ENCODE measurements at places on chromosomes 2 and 18. TPM values are rescaled to one million over a fixed set of nuclear protein-coding genes. Genes with fewer than 3 reads are reported as not detected.

DNA sequence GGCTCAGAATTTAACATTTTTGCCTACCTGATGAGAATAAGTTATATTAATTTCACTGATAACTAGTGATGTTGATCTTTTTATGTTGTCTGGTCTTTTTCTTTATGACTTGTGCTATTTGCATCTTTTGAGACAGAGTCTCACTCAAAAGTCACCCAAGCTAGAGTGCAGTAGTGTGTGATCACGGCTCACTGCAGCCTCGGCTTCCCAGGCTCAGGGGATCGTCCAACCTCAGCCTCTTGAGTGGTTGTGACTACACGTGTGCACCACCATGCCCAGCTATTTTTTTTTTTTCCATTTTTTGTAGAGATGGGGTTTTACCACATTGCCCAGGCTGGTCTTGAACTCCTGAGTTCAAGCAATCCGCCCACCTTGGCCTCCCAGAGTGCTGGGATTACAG is 7.5 kb downstream of the SMCHD1 start:
- DNase-seq, result no peak

DNA sequence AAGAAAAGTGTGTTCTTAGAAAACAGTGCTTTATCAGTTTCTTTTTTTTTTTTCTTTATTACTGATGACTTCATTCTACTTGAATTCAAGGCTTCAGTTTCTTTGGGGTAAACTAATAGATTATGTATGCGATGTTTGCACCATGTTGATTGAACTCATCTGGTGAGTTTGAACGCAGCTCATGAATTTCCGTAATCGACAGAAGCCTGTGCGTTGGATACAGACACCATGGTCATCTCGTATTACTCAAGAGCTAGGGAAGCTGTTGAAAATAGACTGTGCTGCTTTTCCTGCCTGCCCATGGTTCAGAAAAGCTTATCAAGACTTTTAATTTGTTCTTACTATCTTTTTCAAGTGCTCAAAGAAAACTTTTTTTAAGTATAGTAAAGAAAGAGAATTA is 185.5 kb upstream of the NRP2 start:
- DNase-seq, result no peak

- no peak for DNase-seq
Measured at GRCh38 chr2:11790228-11790627, 43.8 kb downstream of the LPIN1 start.

GRCh38 chr18:57864615-57865121 is 61.6 kb upstream of the ATP8B1 start:
- DNase-seq, result no peak

- no peak for DNase-seq
Measured at GRCh38 chr2:25548601-25549000, 124.8 kb downstream of the DTNB start.

ANKRD23 gene
- total RNA-seq, result 5.4 TPM

Measured in aorta (tissue), 5 donors.